ENCODE measurements at places on chromosomes 6 and 20.

DNA sequence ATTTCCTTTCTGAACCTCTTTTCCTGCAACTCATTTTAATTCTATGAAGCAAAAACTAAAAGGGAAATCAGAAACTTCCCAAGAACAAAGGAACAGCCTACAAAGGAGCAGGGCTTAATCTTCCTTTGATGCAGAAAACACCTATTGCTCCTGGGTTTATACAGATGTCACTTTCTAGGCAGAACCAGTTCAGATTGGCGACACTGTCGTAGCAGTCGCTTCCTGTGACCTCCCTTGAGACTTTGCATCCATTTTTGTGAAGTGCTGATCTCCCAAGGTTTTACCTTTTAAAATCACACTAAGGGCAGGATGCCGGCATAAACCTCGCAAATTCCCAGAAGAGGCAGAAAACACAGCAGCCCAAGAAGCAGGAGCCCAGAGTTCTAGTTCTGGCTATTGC is 40.1 kb downstream of the JAG1 start:
- no peak for DNase-seq

DNA sequence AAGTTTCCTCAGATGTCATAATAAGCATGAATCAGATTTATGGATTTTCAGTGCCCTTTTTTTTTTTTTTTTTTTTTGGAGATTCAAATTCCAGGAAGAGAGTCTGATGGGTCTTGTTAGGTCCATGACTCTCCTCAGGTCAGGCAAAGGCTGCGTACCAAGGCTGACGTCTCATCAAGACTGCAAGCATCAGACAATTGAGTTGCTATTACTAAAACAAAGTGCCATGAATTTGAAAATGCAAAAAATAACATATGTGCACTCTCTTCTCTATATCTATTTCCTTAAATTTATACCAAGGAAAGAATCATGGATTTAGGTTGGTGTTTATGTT is 134.7 kb downstream of the FAM83B start:
- no peak for DNase-seq

GRCh38 chr6:152821525-152821924 is 70.9 kb downstream of the VIP start:
- DNase-seq: no peak

DNA sequence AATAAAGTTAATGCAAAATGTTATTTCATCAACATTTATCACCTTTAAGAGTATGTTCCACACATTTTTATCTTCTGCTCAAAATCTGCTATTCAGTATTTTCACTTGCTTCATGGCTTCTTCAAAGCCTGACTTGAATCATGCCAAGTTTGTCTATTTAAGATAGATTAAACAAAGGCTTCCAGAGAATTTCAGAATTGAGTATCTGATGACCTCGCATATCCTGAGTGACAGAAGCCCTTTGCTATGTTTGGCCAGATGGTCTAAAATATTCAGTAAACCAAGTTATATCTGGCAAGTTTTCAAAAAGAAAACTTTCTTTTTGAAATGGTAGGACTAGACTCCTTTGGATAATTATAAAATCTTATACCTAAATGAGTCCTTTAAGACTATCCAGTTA is 348.9 kb upstream of the KCNQ5 start:
- DNase-seq: no peak

DNA sequence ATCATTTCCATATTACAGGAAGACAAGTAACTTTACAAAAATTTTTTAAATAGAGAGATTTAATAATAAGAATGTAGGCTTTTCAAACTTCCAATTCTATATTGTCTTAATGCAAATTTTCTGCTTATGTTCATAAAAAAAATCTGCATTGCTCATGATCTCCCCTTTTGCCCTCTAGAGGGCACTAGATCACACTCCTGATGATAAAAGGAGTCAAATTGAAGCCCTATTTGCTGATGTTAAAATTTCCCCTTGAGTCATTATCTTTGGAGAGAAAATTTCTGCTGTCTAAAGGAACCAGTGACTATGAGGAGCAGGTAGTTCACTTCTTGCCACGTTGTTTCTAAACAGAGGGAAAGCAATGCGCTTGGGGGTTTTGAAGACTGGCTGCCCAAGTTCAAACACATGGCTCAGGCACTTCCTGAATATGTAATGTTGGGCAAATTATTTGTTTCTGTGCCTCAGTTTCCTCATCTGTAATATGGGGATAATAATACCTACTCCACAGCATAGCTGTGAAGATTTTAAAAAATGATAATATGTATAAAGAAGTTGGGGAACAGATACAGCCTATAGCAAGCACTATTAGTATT is 874.2 kb downstream of the TFAP2A start:
- DNase-seq: no peak

DNA sequence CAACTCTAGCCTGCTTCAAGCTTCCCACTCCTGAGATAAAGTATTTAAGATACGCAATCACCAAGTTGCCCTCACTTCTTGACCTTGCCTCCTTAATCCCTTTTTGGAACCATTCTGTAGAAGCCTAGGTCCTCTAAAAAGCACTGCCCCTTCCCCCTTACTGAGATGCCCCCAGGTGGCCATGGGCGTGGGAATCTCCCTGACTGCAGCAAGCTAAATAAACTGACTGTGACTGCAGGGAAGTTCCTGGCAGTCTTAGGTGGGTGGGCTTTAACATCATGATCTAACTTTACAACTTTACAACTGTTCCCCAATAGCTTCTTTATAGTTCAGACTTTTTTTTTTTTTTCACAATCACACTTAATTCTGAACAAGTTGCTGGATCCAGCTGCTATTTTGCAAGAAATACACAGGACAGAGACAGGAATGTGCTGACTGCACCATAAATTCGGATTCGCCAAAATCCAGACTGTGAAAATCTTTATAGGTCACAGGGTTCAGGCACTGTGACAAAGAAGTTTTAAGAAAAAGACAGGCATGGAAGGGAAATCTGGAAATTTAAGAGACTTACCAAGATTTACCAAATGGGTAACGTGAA is 344.2 kb upstream of the SULF2 start:
- DNase-seq: no peak
